Thymus (tissue), 14 donors: ENCODE measurements at places on chromosomes 5 and 9. TPM values are rescaled to one million over a fixed set of nuclear protein-coding genes. Genes with fewer than 3 reads are reported as not detected.
A peak's percentile ranks its signal among the peaks of the same experiment; 100 is the strongest.

The EEIG1 gene
- total RNA-seq: 12.9 TPM

The RXRA gene
- total RNA-seq: 7.0 TPM

The BARX1 gene
- total RNA-seq: 0.14 TPM

The EIF4E1B gene
- 0.05 TPM for total RNA-seq

The ZNF608 gene
- total RNA-seq: 9.3 TPM

The PSAT1 gene
- 20.8 TPM for total RNA-seq

GRCh38 chr9:76657265-76657664 is 107.0 kb upstream of the PCA3 start:
- no peak for DNase-seq
- H3K36me3 ChIP-seq: no peaks in the 10 kb centered on the region
- no peak overlapping the region for H3K27ac ChIP-seq
- H3K27me3 ChIP-seq: no peaks in the 10 kb centered on the region
- no peak overlapping the region for H3K4me3 ChIP-seq

- H3K27ac ChIP-seq: no peak overlapping the region
- H3K36me3 ChIP-seq: no peaks in the 10 kb centered on the region
- no peak overlapping the region for H3K4me3 ChIP-seq
- H3K4me1 ChIP-seq: peaks cover 25% of the 10 kb centered on the region
- no peak for DNase-seq
Observed at GRCh38 chr5:171743436-171744076, 42.1 kb upstream of the SMIM23 start.

- no peak overlapping the region for H3K27ac ChIP-seq
- H3K27me3 ChIP-seq: no peaks in the 10 kb centered on the region
- peak; percentile 23 for DNase-seq
- no peak overlapping the region for H3K4me3 ChIP-seq
- no peaks in the 10 kb centered on the region for H3K36me3 ChIP-seq
Observed at GRCh38 chr5:69007726-69008368, 86.0 kb upstream of the SLC30A5 start.

DNA sequence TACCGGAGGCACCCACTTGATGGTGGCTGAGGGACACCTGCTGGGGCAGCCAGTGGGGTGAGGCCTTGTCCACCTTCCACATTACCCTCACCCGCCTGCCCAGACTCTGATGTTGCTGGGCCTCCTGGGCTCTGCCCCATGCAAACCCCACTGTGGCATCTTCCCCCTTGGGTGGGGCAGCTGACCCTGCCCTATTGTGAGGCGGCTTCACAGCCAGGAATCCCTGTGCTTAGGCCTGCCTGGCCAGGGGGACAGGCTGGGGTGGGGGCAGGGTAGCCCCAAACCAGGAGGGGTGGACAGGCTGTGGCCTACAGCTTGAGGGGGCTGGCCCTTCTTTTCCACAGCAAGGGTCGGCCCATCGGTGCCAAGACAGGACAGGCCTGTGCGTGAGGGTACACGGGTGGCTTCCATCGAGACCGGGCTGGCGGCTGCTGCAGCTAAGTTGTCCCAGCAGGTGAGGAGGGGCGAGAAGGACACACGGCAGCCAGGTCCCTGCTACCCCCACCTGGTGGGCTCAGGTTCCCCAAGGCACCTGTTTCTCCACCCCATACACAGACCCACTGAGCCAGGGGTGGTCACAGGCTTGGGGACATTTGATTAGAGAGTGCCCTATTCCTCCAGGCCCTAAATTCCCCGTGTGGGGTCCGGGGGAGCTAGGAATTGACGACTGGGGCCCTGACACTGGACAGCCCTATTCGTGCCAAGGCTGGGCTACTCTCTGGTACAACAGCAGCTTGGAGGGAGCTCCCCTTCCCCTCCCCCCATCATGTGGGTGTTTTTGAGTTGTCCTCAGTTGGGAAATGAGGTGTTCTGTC is 99.2 kb downstream of the PHF2 start:
- H3K4me1 ChIP-seq: no peaks in the 10 kb centered on the region
- no peaks in the 10 kb centered on the region for H3K27me3 ChIP-seq
- H3K36me3 ChIP-seq: peaks cover 41% of the 10 kb centered on the region
- H3K4me3 ChIP-seq: no peak overlapping the region
- H3K27ac ChIP-seq: no peak overlapping the region

DNA sequence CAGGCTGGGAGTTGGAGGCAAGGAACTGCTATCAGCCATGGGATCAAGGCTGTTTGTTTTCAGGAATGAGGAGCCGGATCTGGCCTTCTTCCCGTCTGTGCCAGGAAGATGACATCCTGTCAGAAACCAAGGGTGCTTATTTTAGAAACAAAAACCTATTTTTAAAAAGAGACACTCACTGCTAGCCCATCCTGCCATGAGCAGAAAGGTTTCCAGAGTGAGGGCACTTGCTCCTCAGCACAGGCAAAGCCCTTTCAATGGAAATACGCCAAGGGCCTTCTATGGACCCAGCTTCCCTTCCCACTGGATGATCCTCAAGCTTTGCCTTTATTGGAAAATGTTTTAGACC is 132.6 kb upstream of the FSTL4 start:
- no peaks in the 10 kb centered on the region for H3K27me3 ChIP-seq
- H3K4me1 ChIP-seq: no peaks in the 10 kb centered on the region
- no peak overlapping the region for H3K4me3 ChIP-seq
- no peak overlapping the region for H3K27ac ChIP-seq

DNA sequence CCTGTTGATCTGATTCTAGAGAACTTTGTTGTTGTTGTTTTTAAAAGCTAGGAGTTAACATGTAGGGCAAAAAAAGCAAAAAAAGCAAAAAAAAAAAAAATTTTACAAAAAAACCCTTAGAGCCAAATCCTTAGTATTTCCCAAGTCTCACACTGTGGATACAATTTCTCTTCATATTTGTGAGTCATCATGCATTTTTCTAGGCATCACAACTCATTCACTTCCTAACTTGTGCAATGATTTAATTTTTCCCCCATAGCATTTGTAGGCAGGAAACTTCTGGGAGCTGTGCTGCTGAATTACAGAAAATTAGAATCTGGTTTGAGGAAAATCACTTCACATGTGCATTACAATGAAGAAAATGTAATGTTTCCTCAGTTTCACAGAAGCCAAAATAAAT is 91.9 kb downstream of the MARCHF3 start:
- DNase-seq: no peak
- no peaks in the 10 kb centered on the region for H3K36me3 ChIP-seq
- no peaks in the 10 kb centered on the region for H3K27me3 ChIP-seq
- H3K27ac ChIP-seq: no peak overlapping the region

DNA sequence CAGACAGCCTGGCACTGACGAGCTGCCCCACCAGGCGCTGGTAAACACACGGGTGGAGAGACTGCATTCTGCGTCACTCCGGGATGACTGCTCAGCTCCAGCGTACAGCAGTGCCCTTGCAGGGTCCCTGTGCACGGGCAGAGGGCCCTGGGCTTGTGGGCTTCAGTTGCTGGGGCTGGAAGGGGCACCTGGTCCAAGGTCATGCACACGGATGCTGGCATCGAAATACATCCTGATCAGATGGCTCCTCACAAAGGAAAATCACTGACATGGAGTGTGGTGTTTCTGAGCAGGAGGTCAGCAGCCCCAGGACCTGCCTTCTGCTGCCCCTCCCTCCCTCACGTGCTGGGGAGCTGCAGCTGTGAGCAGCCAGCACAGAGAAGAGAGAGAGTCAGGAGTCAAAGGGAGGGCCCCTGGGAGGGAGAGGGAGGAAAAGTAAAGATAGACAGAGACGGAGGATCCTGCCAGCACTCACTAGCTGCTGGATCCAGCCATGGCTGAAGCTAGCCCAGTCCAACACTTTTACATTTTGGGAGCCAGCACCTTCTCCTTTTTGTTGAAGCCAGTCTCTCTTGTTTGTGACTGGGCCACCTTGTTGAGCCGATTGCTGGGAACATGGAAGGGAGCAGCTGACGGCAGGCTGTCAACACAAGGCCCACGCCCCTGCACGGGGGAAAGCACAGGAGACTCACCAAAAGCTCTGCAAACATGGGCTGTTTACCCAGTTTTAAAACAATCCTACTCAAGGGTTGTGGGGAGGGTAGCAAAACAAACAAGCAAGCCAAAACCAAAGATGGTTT is 166.5 kb upstream of the PHYKPL start:
- no peaks in the 10 kb centered on the region for H3K36me3 ChIP-seq
- peak overlapping the region; percentile 87 for H3K27ac ChIP-seq
- no peak for DNase-seq
- no peak overlapping the region for H3K4me3 ChIP-seq
- no peaks in the 10 kb centered on the region for H3K27me3 ChIP-seq

GRCh38 chr9:98647236-98647635 is 61.5 kb downstream of the GABBR2 start:
- no peaks in the 10 kb centered on the region for H3K36me3 ChIP-seq
- DNase-seq: no peak
- H3K27ac ChIP-seq: no peak overlapping the region
- no peak overlapping the region for H3K4me3 ChIP-seq
- no peaks in the 10 kb centered on the region for H3K27me3 ChIP-seq

DNA sequence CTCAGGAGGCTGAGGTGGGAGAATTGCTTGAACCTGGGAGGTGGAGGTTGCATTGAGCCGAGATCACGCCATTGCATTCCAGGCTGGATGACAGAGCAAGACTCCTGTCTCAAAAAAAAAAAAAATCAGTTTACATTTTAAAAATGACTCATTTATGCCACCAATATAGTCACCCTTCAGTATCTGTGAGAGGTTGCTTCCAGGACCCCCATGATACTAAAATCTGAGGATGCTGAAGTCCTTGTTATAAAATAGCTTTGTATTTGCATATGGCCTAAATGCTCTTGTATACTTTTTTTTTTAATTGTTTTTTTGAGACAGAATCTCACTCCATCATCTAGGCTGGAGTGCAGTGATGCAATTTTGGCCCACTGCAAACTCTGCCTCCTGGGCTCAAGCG is 5.8 kb downstream of the OCLN start:
- peaks cover 33% of the 10 kb centered on the region for H3K27me3 ChIP-seq
- DNase-seq: no peak
- H3K36me3 ChIP-seq: no peaks in the 10 kb centered on the region
- no peak overlapping the region for H3K27ac ChIP-seq

GRCh38 chr5:32027717-32028458 is 146.2 kb downstream of the GOLPH3 start:
- DNase-seq: no peak
- H3K4me1 ChIP-seq: peaks cover 8% of the 10 kb centered on the region
- no peak overlapping the region for H3K4me3 ChIP-seq
- no peaks in the 10 kb centered on the region for H3K36me3 ChIP-seq
- H3K27me3 ChIP-seq: no peaks in the 10 kb centered on the region

GRCh38 chr5:51383131-51384121 is at the start of gene ISL1:
Gene ISL1 (plus strand): TSS chr5:51383448. CDS start chr5:51383672, 224 bp downstream.
- peaks cover 93% of the 10 kb centered on the region for H3K27me3 ChIP-seq
- H3K4me1 ChIP-seq: no peaks in the 10 kb centered on the region
- H3K4me3 ChIP-seq: peak within 1 kb of the TSS; percentile 32
- peak within 1 kb of the TSS; percentile 43 for H3K27ac ChIP-seq

GRCh38 chr5:31776976-31777651 is 138.2 kb downstream of the PDZD2 start:
- H3K36me3 ChIP-seq: no peaks in the 10 kb centered on the region
- H3K4me3 ChIP-seq: no peak overlapping the region
- H3K4me1 ChIP-seq: no peaks in the 10 kb centered on the region
- no peaks in the 10 kb centered on the region for H3K27me3 ChIP-seq
